ENCODE measurements at places on chromosomes 1 and 21.

- no peak for DNase-seq
Measured at GRCh38 chr1:111769517-111770146, 13.9 kb downstream of the DDX20 start.

GRCh38 chr1:184788970-184789369 lies 34.3 kb upstream of the EDEM3 start:
- DNase-seq, result no peak

DNA sequence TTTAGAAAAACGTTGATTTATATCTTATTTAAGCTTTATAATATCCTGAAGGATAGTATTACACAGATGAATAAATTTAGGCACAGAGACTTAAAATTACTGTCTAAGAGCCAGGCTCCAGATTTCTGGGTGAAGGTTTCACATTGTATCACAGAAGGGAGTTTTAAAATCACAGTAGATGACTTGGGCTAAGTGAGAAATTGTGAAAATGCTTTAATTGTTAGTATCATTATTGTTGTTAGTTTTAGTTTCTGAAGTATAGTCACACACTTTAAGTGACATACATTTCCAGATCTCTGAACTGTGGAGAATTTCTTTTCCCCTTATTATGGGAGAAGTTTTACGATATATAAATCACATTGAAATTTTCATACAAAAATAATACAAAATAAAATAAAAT lies 83.5 kb downstream of the NDUFS5 start:
- no peak for DNase-seq

- no peak for DNase-seq
Measured at GRCh38 chr1:10475510-10475909, 760 bp downstream of the PEX14 start.

DNA sequence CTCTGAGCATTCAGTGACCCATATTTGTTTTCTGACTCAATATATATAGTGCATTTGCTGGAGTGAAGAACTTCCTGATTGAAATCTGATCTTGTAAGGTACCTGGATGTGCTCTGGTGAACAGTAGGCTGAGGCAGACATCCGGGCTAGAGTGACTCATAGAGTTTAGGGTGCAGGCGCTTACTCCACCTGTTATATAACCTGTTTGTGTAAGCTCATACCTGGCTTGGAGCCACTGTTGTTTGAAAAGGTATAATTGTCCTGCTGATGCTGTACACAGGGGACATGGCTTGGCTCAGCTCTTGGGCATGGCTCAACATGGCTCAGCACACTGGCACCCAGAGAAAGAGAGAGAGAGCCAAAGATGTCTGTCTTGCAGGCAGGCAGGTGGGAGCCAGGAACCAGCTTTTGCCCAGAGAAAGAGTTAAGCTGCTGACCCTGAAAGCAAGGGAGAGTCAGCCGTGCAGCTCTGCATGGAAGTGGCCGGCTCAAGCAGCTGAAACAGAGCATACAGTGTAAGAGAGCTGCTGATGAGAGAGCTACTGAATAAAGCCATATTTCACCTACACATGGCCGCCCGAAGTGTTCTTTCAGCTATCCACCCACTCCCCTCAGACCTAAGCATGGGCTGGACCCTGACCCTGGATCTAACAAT lies 43.2 kb downstream of the GJA5 start:
- no peak for DNase-seq

GRCh38 chr1:177440821-177441220 lies 270.1 kb downstream of the BRINP2 start:
- DNase-seq, result no peak

DNA sequence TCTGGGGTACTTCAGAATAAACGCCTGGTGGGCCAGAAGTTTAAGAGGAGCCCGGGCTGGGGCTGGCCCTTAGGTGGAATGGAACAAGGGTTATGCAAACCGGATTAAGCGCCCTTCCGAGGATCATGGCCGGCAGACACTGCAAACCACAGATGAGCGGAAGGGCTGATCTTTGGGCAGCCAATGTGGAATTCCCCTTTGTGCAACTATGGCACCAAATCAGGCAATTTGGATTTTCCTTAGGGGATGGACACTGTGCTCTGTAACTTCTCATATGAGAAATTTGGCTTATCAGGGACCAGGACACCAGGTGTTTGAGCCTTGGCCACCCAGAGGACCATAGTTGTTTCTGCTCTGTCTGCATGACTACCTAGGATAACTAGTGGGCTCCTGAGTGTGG lies 5.7 kb upstream of the IL10 start:
- DNase-seq, result no peak

GRCh38 chr1:102790997-102791396 lies 317.3 kb downstream of the COL11A1 start:
- no peak for DNase-seq

DNA sequence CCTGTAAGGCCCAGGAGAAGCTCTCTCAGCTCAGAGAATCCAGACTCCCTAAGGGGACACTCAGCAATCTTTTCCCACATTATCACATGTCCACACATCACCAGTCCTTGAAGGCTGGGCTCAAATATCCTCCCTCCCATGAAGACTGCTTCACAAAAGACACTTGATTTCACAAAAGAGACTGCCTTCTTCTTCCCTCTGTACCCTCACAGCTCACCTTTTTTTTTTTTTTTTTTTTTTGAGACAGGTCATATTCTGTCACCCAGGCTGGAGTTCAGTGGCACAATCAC lies 1.5 kb downstream of the CD58 start:
- no peak for DNase-seq

- no peak for DNase-seq
Measured at GRCh38 chr1:177306019-177306415, 135.3 kb downstream of the BRINP2 start.

DNA sequence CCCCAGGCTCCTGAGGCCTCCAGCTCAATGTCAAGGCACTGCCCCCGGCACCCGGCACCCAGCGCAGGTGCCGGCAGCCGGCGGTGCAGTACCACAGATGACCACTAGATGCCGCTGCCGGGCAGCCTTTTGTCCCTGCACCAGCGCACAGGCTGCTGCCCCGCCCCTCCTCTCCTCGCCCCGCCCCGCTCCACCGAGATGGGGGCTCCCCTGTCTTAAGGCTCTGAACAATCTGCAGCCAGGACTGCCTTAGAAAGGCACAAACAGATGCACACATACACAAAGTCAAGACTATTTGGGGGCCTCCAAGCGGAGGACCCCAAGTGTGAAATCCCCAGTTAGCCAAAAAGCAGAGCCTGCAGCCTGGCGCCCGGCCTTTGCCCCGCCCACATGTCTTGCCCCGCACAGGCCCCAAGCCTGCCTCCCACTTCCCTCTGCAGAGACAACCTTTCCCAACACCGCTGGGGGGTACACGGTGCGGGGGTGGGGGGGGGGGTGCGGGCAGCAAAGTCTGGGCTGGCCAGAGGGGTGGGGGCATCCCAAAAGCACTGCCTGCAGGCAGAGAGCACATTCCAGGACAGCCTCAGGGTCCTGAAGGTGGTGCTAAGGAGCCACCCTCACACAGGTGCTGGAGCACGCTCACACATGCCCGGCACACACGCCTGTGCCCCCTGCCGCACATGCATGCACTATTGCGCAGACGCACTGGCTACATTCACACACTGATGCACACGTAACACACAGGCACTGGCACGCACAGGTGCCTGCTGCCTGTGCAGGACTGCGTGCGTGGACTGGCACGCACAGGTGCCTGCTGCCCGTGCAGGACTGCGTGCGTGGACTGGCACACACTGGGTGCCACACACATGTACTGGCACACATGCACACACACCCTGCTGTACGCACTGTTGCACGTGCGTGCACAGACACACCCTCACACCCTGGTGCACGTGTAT lies 37.1 kb downstream of the ARHGEF16 start:
- DNase-seq, result peak; percentile 84

DNA sequence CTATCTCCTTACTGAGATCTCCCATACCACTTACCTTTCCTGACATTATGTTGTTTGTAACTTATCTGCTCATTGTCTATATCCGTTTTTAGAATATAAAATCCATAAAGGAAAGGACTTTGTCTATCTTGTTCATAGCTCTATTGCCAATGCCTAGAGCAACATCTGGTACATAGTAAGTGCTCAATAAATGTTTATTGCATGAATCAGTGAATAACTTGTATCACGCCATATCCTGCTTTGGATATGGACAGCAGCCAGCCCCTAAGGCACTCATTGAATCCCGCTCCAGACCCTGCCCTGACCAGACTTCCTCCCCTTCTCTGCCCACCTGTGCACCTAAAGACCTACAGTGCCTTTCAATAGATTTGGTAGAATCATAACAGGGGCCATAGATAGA lies 298.1 kb upstream of the PLXNA2 start:
- no peak for DNase-seq

- no peak for DNase-seq
Measured at GRCh38 chr1:248804771-248805681, 20.7 kb downstream of the SH3BP5L start.

Data from CD8-positive, alpha-beta memory T cell (primary cell).